ENCODE measurements at places on chromosomes 5 and 9.

DNA sequence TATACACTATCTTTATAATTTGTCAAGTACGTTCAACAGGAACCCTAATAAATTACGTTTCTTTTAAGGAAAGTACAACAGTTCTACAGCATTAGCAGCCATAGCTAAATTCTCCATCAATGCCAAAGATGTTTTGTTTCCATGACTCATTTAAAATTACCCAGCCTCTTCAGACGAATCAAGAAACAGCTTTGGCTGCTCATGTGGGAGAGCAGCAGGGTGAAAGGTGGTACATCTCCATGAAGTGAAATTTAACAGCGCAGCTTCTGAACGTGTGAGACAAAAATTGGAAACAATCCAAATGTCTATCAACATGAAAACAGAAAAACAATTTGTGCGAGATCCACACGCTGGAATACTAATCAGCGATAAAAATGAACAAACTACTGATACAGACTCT is 327.3 kb upstream of the CDH6 start:
- no peak for DNase-seq

GRCh38 chr5:144549580-144549979 is 378.9 kb downstream of the KCTD16 start:
- no peak for DNase-seq

DNA sequence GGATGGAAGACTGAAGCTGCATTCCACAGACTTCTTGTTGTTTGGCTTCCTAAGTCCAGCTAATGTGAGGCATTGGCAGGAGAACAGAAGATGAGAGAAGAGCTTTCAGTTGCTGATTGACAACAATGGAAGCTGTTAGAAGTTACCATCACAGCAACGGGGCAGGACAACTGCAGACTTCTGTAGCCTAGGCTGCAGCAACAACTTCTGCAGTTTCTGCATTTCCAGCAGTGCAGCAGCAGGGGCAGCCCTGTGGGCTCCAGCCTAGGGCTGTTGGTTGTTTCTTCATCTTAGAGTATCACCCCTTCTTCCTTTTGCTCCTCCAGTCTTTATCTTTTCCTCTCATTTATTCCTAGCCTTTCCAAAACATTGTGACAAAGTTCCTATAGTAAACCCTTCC is 528.8 kb upstream of the PTGER4 start:
- no peak for DNase-seq

GRCh38 chr9:114350636-114351401 is 21.1 kb downstream of the ORM2 start:
- no peak for DNase-seq

DNA sequence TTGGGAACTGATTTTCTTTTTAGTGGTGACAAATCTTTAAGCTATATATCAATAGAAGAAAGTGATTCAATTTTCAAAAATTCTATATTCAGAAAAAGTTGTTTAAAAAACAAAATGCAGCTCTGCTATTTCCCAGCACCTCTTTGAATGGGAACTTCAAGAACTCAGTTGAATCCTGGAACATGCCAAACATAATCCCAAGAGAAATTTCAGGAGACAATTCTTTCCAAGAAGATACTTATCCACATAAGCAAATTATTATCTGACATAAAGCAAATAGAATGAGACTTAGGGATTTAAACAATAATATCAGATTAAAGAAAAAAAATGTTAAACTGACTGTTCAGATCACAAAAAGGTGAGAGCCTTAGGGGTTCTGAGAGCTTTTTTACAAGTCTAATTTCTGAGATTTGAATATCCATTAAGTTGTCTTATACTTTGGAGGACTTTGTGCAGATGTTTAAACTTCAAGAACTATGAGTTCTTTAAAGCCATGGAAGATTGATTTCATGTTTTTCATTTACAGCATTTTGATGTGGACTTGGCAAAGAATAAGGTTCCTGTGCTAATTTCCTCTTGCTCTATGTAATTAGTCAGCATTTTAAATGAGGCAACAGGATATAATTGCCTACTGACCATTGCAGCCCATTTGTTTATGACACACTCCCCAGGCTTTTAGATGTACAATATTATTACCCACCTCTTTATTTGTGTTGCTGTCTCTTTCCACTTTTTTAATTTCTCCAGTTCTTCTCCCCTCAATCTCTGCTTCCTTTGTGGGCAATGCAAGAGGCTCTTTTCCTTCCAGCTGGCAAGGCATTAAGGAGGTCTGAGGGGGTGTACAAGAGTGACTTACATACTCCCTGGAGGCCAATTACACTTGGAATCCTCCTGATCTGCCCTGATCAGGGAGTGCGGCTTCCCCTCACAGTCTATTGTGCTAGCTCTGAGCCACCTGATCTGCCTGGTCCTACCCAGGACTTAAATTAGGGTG is 419.1 kb downstream of the NR2F1-AS1 start:
- no peak for DNase-seq

DNA sequence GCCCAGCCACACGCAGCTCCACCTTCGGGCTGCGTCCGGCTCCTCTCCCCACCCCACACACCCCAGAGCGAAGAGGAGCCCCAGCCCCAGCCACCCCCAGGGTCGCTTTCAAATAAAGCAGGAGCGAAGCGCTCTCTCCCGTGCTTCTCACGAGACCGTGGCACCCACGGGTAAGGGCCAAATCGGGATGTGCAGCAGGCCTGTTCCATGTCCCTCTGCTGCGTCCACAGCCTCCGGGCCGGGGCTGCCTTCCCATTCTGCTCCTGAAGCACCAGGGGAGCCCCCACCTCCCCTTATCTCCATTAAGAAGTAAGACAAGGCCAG is 59.8 kb downstream of the KCNT1 start:
- no peak for DNase-seq

DNA sequence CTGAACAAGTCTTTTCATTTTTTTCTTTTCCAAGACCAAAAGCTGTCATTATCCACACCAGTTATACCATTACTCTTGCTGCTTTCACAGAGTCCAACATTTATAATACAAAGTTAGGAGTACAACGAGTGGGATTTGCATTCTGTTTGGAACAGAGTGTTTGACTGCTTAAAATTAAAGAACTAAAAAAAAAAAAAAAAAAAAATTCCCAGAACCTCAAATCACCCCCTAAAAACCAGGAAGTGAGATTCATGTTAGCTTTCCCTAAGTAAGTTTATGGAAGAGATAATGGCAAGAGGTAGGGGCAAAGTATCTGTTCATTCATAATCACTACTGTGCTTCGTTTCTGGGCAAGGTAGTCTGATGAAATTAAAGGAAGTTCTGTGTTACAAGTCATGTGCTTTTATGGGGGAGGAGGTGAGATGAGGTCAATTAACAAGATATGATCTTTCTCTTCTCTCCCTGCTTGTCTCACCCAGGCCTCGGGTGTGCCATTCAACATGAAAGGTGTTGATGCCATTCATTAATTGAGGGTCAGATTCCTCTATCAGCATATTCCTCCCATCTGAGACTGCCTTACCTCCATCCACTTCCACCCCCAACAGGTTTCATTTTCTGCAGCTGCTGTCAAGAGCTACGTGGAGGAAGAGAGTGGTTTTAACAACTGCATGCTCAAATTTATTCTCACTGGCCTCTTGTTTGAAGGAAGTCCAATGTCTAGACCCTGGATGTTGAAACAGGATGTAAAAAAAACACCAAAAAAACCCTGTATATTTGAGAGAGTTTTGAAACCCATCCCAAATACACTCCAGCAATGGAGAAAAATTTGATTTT is 58.1 kb downstream of the MARCHF3 start:
- no peak for DNase-seq

- peak; percentile 13 for DNase-seq
These were observed 69.0 kb downstream of the SLC28A3 start for GRCh38 chr9:84271531-84271900.

DNA sequence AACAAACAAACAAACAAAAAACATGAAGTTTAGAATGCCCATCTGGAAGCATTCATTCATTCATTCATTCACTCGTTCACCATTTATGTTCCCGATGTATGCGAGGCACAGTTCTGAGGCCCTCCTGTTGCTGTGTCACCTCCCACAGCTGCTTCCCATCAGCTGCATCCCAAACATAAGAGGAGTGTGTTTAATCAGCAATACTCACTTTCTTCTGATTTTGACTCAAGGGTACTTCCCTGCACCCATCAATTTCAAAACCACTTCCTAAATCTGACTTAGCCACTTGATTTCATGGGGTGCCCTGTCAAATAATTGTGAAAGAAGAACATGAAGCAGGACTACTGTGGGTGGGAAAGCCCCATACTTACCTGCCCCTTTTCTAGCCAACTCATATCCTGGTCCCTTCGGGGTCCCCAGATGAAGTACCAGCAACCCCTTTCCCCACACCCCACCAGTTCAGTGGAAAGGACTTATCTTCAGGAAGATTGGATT is 128.0 kb upstream of the IL12B start:
- no peak for DNase-seq

DNA sequence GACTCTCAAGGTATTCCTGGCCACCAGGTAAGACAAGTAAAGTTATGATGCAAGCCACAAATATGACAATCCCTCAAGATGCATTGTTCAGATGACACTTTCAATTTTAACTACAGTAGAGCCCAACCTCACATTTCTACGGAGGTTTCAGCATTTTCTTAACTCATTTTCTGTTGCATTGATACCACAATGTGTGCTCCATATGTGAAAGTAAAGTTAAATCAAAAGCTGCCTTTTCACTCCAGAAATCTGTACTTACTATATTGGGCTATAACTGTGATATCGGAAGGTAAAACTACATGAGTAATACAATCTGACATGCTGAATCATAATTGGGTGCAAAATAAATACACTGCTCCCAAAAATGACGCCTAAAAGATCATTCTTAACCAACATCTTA is 333.6 kb upstream of the MEF2C start:
- no peak for DNase-seq

- DNase-seq: no peak
These were observed 16.0 kb upstream of the PUM3 start for GRCh38 chr9:2859776-2860379.

GRCh38 chr5:64759960-64760660 is 8.4 kb downstream of the SREK1IP1 start:
- no peak for DNase-seq

DNA sequence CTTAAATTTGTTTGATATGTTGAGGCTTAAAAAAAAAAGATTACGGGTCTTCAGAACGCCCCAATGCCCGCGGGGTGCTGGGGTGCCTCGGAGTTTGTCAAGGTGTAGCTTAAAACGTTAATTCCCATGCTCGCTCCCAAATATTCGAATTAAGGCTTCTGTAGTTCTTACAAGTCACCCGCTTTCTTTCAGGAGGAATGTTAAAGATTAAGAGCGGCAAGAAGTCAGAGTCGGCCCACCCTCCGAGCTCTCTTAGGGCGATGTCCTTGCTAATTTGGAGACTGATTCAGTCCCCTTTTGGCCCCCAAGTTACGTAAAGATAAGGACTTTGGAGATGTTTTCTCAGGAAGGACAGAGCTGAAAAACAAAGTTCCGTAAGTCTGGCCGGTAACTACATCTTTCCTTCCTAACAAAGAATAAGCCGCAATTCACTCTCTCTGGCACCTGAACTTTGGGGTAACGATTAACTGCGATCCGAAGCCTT is 746 bp upstream of the NPM1 start:
- DNase-seq: no peak

DNA sequence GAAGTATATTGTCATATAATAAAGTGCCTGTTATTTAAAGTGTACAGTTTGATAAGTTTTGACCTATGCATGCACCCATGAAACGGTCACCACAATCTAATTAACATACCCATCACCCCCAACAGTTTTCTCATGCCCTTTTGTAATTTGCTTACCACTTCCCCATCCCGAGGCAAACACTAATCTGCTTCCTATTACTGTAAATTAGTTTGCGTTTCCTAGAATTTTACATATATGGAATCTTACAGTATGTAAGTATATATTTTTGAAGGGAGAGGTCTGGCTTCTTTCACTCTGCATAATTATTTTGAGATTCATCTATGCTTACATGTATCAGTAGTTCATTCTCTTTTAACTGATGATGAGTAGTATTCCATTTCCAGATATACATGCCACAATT is 56.5 kb downstream of the AMBP start:
- DNase-seq: no peak

DNA sequence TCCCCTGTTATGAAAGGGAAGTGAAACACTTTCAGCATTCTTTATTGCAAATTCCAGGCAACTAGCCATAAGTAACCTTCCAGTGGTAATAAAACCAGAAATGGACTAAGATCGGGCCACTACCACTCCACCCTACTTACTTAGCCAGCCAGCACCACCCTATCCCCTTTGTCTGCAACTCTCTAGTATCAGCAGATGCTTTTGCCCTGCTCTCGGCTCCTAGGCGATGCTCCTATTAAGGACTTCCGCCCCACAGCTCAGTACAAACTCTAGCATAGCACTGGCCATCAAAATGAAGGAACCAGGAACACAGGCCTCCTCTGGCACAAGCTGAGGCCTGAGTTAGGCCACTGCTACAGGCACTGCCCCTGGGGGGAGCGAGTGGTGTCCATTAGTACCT is 81.2 kb downstream of the GLDC start:
- no peak for DNase-seq

All from AG09309 (cell line).